ENCODE measurements at places on chromosomes 2 and 18.

DNA sequence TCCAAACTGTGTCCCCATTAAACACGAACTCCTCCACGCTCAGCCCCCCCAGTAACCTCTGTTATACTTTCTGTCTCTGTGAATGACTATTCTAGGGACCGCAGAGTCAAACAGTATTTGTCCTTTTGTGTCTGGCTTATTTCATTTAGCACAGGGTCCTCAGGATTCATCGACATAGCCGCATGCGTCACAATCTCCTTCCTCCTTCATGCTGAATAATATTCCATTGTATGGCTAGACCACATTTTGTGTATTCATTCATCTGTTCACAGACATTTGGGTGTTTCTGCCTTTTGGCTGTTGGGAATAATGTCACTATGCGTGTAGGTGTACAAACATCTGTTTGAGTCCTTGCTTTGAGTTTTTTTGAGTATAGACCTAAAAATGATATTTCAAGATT is 80.9 kb downstream of the SH3RF3 start:
- DNase-seq, result no peak

DNA sequence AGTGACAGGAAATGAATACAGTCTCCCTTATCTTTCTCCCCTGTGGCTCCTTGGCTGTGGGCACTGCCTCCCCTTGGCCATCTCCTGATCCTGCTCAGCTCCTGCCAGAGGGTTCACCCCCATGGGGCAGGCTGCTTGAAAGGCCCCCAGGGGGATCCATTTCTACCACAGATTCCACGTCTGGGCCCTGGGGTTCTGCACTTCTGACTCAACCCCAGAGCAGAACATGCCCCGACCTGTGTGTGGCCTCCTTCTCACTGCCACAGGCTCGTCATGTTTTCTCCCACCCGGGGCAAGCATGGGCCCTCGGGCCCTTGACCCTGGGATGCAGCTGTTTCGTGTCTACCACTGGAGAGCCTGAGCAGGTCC is 122.2 kb downstream of the ACKR3 start:
- DNase-seq, result no peak

DNA sequence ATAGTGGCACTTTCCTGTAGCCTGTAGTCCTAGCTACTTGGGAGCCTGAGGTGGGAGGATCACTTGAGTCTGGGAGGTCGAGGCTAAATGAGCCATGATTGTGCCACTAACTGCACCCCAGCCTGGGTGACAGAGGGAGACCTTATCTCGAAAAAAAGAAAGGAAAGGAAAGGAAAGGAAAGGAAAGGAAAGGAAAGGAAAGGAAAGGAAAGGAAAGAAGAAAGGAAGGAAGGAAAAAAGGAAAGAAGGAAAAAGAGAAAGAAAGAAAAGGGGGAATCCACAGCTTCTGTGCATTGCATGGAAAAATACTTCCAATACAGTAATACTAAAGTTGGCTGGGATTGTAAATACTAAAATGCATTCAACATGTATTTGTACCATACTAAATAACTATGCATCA is 12.8 kb upstream of the PIK3C3 start:
- DNase-seq, result no peak

- no peak for DNase-seq
Measured at GRCh38 chr18:78838183-78838582, 141.4 kb upstream of the SALL3 start.

GRCh38 chr18:45329316-45329715 is 286.0 kb upstream of the SLC14A2 start:
- DNase-seq, result no peak

- DNase-seq, result no peak
Measured at GRCh38 chr2:43011158-43011491, 215.3 kb downstream of the ZFP36L2 start.

All from stimulated activated naive CD4-positive, alpha-beta T cell treated with Interleukin-2 at 50 U/mL for 16 hours (primary cell).